ENCODE measurements at places on chromosomes 16 and 17.

GRCh38 chr17:76599694-76600460, 14.2 kb upstream of the ST6GALNAC2 start:
- no peak for DNase-seq

DNA sequence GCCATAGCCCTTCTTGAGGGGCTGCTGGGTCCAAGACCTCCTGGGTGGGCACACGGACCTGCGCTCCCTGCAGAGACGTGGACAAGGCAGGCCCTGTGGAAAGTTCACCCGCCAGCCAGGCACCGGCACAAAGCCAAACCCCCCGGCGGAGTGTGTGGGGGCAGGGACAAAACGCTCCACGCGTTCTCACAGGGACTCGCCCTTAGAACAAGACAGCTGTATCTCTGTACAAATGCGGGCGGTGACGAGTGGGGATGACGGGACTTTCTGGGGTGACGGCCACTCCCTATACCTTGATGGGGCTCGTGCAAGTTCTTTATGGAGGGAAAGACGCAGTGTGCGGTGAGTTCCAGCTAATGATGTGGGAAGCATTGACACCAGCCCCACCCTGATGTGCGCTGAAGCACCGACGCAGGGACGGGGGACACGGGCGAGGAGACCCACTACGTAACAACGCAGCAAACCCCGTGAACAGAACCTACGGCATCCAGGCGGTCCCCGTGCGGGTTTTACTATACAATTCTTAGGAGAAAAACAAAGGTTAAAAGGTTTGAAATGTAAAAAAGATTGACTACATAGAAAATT, 49.4 kb downstream of the LMF1 start:
- DNase-seq: no peak

- no peak for DNase-seq
Measured at GRCh38 chr17:45376171-45377005, 56.3 kb downstream of the ARHGAP27 start.

- DNase-seq: no peak
Measured at GRCh38 chr17:33874617-33875060, 380.4 kb upstream of the CCL2 start.

DNA sequence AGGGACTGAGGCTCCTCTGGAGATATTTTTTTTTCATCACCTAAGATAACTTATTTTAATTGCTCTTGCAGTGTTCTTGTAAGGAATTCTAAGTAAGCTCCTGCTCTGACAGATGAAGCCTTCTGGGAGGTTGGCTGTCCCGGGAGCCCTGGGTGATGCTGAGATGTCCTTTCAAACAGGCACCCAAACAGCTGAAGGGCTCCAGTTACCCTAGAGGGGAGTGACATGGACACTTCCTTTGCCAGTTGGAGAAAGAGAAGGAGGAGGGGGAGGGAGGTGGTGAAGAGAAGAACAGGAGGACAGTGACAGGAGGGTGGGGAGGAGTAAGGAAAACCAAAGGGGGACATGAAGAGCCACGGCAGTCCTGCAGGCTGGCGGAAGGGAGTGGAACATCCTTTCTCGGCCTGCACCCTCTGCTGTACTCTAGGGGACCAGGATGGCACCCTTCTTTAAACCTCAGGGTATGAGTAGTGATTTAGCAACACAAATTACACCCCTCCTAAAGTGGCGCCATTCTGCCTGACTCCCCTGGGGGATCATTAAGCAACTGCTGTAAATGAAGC, 51.8 kb downstream of the MYH3 start:
- DNase-seq: no peak

All from T-helper 2 cell (primary cell).